ENCODE measurements at places on chromosomes 2 and 18.
A peak's percentile ranks its signal among the peaks of the same experiment; 100 is the strongest.

DNA sequence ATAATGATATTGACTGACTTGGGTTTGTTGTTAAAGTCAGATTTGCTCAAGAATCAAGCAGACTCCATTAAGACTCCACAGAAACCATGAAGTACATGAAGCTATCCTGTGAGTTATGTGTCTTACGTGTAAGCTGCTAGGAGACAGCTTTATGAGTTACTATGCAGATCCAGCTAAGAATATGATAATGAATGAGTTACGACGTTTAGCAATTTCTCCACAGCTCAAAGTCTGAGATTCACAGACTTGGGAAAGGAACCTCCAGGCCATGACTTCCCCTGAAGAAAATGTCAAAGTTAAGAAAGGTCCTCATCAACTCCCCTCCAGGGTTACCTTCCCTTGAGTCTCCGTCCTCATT, 211.9 kb upstream of the HNRNPA3 start:
- no peak for DNase-seq
- H3K36me3 ChIP-seq, result no peaks in the 10 kb centered on the region
- H3K4me3 ChIP-seq, result no peak overlapping the region
- no peak overlapping the region for H3K27ac ChIP-seq
- H3K27me3 ChIP-seq, result peaks cover 4% of the 10 kb centered on the region

- no peak for DNase-seq
- H3K4me3 ChIP-seq, result peak overlapping the region; percentile 99
These were observed 981 bp downstream of the MRPL53 start for GRCh38 chr2:74471332-74472065.

GRCh38 chr2:219159771-219160185, 837 bp downstream of the NHEJ1 start:
- no peak for DNase-seq
- peak overlapping the region; percentile 97 for H3K27ac ChIP-seq
- H3K4me1 ChIP-seq, result peaks cover 20% of the 10 kb centered on the region
- peaks cover 12% of the 10 kb centered on the region for H3K36me3 ChIP-seq
- no peaks in the 10 kb centered on the region for H3K27me3 ChIP-seq
- H3K4me3 ChIP-seq, result peak overlapping the region; percentile 88

DNA sequence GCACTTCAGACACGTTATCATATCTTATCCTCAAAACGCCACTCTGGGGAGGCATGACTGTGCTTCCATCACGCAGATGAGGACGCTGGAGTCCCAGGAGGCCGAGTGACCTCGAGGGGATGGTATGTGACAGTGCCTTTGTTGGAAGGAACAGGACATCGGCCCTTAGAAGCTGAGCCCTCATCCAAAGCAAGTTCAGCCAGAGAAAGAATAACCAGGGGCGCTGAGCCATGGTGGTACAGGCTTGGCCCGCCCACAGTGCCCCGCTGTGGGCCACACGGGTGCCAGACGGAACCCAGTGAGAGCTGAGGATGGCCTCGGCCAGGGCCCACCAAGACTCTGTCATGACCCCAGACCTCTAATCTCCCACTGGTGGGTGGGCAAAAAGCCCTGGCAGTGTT, 31.3 kb downstream of the HS1BP3 start:
- no peak overlapping the region for H3K27ac ChIP-seq
- no peaks in the 10 kb centered on the region for H3K4me1 ChIP-seq
- H3K4me3 ChIP-seq, result no peak overlapping the region
- DNase-seq, result no peak
- peaks cover 6% of the 10 kb centered on the region for H3K36me3 ChIP-seq

DNA sequence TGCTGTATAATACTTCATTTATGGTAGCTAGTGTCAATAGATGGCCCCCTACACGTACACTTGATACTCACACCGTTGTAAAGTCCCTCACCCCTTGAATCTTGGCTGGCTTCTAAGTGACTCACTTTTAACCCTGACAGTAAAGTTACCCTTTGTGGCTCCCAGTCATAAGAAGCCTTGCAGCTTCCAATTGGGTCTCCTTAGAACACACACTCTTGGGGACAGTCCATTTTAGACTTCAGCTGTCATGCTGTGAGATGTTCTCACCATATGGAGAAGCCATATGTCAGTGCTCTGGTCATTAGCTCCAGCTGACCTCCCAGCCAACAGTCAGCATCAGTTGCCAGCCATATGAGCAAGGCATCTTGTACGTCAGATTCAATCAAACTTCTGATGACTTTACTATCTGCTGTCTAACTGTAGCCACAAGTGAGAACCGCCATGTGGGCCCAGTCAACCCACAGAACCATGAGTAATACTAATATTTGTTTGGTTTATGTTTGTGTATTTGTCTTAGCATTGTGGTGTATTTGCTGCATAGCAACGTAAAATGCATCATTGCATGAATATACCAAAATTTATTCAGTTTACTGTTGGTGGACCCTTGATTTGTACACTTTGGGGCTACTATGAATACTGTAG, 68.3 kb downstream of the PTPN4 start:
- DNase-seq, result no peak
- H3K4me1 ChIP-seq, result peaks cover 15% of the 10 kb centered on the region
- H3K27ac ChIP-seq, result no peak overlapping the region
- H3K4me3 ChIP-seq, result no peak overlapping the region

DNA sequence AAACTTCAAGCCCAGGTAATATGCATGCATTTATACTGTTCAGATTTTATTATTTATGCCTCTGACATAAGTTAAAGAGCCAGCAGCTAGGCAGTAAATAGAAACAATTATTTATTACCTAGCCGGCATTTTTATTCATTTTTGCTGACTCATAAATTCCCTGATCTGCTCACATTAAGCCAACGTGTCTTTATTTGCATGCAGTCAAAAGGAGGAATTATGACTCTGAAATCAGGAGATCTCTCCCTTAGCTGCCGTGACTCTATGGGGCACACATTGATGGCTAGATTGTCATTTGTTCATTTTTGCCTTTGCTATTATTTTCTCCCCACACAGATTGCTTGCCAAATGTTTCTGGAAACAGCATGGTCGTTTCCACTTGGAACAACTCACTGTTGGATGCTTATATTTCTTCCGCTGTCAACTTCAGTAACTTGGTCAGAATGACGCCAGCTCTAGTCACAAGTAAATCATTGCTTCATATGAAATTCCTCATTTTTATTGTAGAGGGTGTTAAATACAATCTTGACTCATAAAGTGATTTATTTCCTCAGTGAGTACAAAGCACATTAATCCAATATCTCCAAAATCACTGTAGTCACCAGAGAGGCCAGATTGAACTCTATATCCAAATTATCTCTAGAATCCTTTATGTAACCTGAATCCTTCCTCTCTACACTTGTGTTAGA, 15.9 kb upstream of the ZBTB14 start:
- H3K4me3 ChIP-seq, result no peak overlapping the region
- H3K27me3 ChIP-seq, result no peaks in the 10 kb centered on the region
- H3K36me3 ChIP-seq, result no peaks in the 10 kb centered on the region

- peaks cover 2% of the 10 kb centered on the region for H3K27me3 ChIP-seq
- H3K4me3 ChIP-seq, result peak overlapping the region; percentile 72
- H3K36me3 ChIP-seq, result peaks cover 15% of the 10 kb centered on the region
- H3K4me1 ChIP-seq, result peaks cover 80% of the 10 kb centered on the region
- DNase-seq, result peak; percentile 91
These were observed 44.8 kb downstream of the SETBP1 start for GRCh38 chr18:44725300-44726058.

DNA sequence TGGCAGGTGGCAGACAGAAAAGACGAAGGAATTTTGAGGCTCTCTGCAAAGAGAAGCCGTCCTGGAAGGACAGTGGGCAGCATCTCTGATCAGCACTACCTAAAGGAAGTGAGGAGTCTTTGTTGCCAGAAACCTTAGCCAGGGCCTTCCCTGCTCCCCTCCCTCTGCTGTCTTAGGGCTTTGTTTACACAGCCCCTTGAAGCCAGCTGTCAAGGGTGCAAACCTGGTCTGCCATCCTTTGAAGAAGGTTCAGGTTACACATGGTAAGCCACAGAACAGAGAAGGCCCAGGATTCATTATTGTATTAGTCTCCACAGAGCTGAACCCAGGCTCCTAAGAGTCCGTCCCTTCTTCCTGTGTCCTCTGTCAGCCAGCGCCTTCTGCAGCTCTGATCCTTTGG, 356.7 kb downstream of the TGIF1 start:
- no peaks in the 10 kb centered on the region for H3K27me3 ChIP-seq
- H3K4me1 ChIP-seq, result no peaks in the 10 kb centered on the region
- H3K27ac ChIP-seq, result no peak overlapping the region
- H3K4me3 ChIP-seq, result no peak overlapping the region

DNA sequence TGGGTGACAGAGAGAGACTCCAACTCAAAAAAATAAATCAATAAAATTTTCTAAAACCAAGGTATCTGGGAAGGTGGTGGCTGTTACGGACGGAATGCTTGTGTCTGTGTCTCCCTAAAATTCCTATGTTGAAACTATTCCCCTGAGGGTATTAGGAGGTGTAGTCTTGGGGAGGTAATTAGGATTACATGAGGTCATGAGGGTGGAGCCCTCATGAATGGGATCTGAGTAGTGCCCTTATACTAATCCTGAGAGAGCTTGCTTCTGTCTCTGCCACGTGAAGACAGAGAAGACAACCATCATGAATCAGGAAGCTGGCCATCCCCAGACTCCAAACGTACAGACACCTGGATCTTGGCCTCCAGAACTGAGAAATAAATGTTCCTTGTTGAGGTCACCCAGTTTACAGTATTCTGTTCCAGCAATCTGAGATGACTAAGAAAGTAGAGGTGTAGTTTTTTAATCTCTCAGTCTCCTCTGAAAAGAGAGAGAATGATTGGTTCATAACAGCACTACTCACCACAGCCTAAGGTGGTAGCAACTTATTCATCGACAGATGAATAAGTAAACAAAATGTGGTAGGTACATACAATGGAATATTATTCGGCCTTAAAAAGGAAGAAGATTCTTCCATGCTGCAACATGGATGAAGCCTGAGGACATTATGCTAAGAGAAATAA, 38.4 kb downstream of the TGFBRAP1 start:
- H3K36me3 ChIP-seq, result peaks cover 38% of the 10 kb centered on the region
- H3K27ac ChIP-seq, result no peak overlapping the region
- no peaks in the 10 kb centered on the region for H3K27me3 ChIP-seq
- no peak overlapping the region for H3K4me3 ChIP-seq
- no peak for DNase-seq
- peaks cover 6% of the 10 kb centered on the region for H3K4me1 ChIP-seq

DNA sequence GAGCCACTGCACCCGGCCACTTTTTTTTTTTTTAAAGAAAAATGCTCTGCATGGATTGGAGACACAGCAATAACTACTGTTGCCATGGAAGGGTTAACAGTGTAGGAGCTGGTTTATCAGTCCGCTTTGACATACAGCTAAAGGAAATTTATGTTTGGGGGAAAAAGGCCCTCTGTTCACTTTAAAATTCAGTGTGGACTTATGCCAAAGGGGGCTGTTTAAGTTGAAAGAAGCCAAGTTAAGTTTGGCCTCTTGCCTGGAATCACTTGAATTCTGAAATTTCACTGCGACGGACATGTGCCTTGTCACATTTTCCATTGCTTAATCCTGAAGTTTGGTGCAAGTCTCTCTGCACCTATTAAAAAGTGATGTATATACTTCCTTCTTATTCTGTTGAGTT, 3.1 kb downstream of the KCNE4 start:
- H3K36me3 ChIP-seq, result no peaks in the 10 kb centered on the region
- no peak overlapping the region for H3K4me3 ChIP-seq
- no peak for DNase-seq

DNA sequence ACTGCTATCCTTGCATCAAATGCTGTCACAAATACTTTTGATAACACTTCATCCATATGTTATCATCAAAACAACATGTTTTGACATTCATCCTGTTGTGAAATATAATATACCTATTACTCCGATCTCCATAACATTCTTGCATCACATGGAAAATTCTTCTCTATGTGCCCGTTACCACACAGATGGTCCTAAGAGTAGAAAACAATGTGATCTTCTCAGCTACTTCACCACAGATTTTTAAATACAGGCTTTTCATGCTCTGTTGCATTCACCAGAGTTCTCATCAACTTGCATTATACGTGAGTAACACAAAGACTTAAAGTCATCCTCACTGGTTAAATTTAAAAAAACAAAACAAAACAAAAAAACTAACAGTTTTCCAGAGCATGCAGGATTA, 1603.3 kb upstream of the ZEB2 start:
- H3K4me1 ChIP-seq, result no peaks in the 10 kb centered on the region
- H3K36me3 ChIP-seq, result no peaks in the 10 kb centered on the region
- DNase-seq, result no peak
- no peak overlapping the region for H3K27ac ChIP-seq

DNA sequence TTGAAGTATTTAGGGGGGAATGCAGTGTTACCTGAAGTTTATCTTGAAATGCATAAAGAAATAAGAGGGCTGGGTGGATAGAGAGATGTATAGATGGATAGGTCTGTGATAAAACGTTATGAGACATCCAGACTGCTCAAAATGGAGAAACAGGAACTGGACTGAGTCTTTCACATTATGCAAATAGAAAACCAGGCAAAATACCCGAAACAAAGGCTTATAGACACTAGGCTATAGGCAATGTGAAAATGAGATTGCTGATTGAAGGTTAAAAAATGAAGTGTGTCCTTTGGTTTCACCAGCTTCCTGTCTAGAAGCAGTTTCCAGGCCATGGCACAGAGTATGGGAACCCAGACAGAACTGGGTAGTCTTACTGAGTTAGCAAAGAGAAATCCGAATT, 24.9 kb upstream of the SLC3A1 start:
- no peaks in the 10 kb centered on the region for H3K4me1 ChIP-seq
- no peak overlapping the region for H3K4me3 ChIP-seq
- no peak for DNase-seq
- H3K27ac ChIP-seq, result no peak overlapping the region
- H3K27me3 ChIP-seq, result peaks cover 7% of the 10 kb centered on the region

DNA sequence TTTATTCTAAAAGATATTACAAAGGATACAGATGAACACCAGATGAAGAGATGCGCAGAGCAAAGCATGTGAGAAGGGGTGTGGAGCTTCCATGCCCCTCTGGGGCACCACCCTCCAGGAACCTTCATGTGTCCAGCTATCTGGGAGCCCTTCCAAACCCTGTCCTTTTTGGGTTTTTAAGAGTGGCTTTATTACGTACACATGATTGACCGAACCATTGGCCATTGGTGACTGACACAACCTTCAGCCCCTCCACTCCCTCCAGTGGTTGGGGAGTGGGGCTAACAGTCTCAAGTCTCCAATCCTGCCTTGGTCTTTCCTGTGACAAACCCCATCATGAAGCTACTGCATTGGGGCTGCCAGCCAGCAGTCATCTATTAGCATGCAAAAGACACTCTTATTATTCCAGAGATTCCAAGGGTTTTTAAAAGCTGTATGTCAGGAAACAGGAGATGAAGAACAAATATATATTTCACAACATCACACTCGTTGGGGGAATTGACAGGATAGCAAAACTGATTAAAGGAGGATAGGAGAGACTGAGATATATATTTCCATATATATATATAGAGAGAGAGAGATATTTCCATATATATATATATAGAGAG, 19.4 kb downstream of the IL1B start:
- H3K4me3 ChIP-seq, result no peak overlapping the region
- no peaks in the 10 kb centered on the region for H3K27me3 ChIP-seq
- H3K4me1 ChIP-seq, result peaks cover 26% of the 10 kb centered on the region
- no peaks in the 10 kb centered on the region for H3K36me3 ChIP-seq
- DNase-seq, result no peak
